Spinal cord (tissue), 10 donors: ENCODE measurements at places on chromosomes 6 and 20.
A peak's percentile ranks its signal among the peaks of the same experiment; 100 is the strongest.

- DNase-seq = no peak
Observed at GRCh38 chr20:10609276-10609675, 64.5 kb downstream of the JAG1 start.

GRCh38 chr6:36720251-36721141, 22.9 kb downstream of the RAB44 start:
- DNase-seq = no peak

DNA sequence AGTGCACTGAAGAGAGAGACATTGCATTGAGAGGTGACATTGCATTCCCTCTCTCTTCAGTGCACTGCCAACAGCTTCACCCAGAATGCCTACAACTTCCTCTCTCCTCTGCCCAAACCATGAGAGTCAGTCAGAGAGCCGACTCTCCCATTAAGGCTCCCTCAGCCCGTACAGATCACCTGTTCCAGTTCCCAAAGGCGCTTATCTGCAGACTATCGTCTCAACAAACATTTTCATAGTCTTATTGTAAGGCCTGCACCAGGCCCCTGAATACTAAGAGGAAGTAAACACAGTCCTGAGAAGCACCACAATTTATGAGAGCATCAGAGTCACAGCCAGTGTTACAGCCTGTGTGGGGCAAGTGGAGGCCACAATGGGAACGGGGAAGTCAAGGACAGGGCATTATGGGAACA, 53.7 kb downstream of the GFOD1 start:
- no peak for DNase-seq

DNA sequence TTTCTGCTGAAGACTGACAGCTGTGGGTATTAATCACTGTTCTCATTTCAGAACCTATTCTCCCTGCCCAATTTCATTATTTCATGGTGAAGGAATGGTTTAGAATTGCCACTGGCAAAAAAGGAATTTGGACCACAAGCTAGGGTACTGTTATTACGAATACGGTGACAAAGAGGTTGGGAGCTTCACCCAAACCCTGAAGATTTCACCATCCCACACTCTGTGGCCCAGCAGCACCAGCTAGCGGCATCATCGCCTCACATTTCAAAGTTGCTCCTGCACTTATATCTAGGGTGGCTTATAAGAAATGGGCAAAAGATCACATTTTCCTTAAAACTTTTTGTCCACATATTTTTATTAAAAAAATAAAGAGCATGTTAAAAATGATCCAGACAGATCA, 236.1 kb downstream of the SYNDIG1 start:
- no peak for DNase-seq

- DNase-seq = no peak
Observed at GRCh38 chr6:63676412-63677114, 41.0 kb downstream of the PHF3 start.

- no peak for DNase-seq
Observed at GRCh38 chr6:149907317-149907716, 9.4 kb upstream of the RAET1E start.

- DNase-seq = no peak
Observed at GRCh38 chr6:37371154-37372083, 17.6 kb downstream of the RNF8 start.

DNA sequence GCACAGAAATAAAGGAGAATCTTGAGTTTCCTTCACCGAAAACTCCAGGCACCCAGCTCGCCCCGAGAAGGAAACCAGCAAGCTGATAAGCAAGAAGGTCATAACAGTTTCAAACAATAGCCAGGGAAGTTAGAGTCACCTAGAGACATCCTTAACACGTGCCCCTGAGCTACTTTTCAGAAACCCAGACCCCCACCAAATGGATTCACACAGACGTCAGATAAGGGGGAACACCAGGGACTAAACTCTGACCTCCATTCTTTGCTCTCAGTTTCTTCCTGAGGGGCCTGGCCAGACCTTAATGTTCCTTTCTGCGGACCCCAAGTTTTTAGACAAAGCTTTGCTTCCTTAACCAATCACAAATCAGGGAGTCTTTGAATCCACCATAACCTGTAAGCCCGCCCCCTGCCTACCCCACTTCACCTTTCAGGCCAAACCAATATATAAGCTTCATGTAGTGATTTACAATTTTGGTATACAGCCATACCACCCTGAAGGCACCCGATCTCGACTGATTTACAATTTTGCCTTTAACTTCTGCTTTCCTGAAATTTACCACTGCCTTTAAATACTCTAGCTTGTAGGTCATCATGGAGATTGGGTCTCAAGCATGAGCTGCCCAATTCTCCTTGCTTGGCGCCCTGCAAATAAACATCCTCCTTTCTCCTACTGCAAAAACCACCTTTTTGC, 11.7 kb downstream of the SOD2 start:
- no peak for DNase-seq

- DNase-seq = no peak
Observed at GRCh38 chr20:61350500-61351250, 98.6 kb downstream of the CDH4 start.

GRCh38 chr20:40697541-40697940, 8.5 kb upstream of the MAFB start:
- DNase-seq = no peak

DNA sequence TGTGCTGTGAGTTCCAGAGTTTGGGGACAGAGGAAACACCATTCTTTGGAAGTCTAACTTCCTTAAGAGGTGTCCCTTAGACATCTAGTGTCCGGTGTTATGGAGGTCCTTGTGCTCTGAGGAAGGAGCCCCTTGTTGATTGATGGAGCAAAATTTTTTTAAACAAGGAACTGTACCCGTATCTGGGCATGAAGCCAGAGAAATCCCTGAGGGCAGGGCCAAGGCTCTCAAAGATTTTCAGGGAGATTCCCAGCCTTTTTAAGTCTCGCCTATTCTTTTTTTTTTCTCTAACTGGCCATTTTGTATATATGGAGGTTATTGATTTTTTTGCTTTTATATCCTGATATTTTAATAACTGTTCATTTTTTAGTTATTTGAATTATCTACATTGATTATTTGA, 45.9 kb downstream of the TRIM38 start:
- no peak for DNase-seq

- peak; percentile 31 for DNase-seq
Observed at GRCh38 chr6:44855562-44856411, 468.3 kb downstream of the CDC5L start.

- DNase-seq = no peak
Observed at GRCh38 chr6:99838607-99839006, 155.4 kb downstream of the MCHR2 start.

DNA sequence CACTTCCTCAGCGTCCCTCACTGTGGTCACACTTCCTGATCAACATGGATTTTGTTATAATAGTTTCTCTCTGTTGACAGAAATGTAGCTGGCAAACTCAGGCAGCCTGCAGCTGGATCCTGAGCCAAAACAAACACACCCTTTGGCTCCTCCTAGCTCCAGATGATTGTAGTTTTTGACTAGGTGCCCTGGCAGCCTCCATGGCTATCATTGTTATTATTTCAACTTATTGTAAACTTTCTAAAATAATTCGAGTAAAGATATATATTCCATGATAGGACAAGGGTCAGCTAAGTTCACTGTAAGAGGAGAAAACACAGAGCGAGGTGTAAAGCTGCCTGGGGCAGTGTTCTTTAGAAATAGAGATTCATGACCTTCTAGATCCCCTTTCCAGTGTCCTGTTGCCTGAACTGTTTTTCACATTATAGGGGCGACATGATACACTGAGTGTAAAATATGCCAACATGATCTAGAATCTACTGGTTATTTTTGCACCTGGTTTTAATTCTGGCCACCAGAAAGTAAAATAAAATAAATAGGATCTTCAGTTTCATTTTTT, 98.2 kb upstream of the HDGFL1 start:
- DNase-seq = peak; percentile 35

- DNase-seq = no peak
Observed at GRCh38 chr6:155090166-155090565, 95.1 kb downstream of the TIAM2 start.

- DNase-seq = no peak
Observed at GRCh38 chr6:146550911-146551310, 7.3 kb downstream of the RAB32 start.

DNA sequence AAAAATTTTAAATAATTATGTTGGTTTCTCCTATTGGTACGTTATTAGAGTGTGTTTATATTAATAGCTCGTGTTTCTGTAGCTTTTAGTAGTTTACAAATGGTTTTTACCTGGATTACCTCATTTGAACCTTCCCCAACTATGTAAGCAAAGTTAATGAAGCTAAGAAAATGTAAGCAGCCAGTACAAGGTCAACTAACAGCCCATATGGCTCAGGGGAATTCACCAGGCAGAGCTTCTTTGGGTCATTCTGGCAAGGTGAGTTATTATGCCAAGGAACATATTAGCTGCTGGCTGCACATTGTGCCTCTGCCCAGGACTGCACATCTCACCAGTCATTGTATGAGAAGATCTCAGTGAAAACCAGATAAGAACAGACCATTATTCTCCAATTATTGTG, 27.0 kb upstream of the MARCKS start:
- no peak for DNase-seq

DNA sequence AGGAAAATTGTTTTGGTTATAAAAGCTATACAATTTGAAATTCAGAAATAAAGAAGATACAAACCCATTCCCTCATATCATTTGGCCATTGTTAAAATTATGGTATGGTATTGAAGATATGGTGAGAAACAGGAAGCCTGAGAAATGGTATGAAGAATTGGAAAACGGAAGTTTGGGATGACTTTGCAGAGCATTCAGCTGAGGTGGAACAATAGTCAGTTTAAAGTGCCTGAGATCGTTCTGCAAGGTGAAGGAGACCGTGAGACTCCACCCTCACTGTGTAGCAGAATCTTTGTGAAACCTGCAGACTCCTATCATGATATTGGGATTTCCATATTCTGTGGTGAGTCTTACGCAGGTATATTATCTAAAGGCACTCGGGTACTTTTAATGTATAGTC, 97.3 kb downstream of the ADGRB3 start:
- no peak for DNase-seq

- no peak for DNase-seq
Observed at GRCh38 chr6:7295916-7296315, 17.1 kb downstream of the SSR1 start.

DNA sequence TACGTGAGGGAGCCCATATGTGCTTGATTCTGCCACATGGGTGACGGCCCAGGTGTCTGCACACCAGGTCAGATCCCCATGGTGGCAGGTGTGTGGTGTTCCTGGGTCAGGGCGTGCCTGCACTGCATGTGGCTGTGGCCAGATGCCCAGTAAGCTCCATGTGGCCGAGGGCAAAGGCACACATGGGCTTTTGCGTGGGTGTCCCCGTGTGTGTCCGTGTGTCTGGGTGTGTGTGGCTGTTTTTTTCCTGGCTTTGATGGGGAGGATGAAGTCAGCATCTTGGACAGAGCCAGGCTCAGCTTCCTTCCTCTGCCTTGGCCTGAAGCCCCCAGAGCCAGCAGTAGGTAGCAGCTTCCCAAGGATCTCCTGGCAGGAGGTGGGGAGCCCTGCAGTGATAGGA, 1.5 kb upstream of the TNXB start:
- DNase-seq = no peak

DNA sequence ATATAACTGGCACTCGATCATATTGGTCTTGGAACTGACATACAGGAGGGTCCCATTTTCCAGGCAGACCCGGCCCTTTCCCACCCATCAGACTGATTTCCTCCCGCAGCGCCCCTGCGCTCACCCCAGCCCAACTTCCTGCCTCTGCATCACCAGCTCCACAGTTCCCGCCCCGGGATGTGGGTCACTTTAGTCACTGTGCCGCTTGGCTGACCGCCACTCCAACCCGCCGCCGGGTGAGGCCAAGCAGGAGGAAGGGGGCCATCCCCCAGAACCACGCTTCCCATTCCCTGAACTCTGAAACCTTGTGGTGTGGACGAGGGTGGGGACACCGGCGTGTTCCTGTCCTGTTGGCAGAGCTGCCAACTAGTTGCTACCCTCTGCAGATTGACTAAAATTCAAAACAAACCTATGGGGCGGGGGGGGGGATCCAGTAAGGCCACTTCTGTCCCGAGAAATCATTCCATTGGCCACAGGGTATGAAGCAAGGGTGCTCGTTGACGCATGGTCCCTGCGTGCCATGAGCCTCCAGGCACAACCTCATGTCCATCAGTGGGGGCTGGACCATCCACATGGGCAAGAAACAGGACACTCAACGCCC, 12.3 kb downstream of the TGM2 start:
- DNase-seq = no peak

DNA sequence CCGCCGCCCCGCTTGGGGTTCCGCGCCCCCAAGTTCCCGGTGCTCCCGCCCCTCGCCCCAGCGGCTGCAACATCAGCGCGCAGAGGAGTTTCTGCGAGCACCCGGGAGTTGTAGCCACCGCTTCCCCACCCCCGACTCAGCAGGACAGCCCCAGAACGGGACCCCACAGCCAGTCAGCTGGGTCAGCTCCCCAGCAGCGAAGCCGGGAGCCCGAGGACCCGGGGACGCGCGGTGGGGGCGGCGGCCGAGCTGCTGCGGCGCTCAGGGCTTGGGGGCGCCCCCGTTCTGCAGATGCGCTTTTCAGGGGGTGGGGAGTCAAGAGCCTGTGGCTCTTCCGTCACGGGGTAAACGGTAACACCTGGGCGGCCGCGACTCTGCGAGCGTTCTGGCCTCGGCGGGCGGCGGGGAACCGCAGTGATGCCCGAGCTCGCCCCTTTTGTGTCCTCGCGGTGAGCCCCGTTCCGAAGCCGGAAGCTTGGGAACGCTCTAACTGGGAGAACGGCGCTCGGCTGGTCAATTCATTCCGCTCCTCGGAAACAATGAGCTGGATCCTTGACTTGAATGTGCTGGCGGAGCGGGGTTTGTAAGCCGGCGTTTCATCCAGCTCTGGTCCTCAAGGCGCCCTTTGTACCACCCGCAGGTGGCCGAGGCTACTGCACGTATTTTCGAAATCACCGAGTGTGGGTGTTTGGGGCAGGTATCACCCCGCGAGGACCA, 774 bp downstream of the PLEKHG1 start:
- DNase-seq = peak; percentile 96

DNA sequence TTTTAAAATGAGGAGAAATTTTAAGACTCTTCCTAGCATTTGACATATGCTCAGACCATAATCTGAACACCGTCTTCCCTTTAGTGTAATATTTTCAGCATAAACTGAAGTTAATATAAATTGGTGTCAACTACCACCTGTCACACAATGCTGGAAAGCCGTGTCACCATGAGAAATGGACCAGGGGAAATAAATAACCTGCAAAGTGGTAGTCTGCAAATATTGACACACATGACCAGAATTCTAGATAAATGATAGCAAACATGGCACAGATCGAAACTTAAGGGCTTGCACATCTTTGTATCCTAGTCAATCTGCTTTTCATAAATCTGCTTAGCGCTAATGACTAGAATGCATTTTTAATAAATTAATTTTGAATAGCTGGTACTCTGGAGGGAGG, 191.9 kb downstream of the CD83 start:
- no peak for DNase-seq

DNA sequence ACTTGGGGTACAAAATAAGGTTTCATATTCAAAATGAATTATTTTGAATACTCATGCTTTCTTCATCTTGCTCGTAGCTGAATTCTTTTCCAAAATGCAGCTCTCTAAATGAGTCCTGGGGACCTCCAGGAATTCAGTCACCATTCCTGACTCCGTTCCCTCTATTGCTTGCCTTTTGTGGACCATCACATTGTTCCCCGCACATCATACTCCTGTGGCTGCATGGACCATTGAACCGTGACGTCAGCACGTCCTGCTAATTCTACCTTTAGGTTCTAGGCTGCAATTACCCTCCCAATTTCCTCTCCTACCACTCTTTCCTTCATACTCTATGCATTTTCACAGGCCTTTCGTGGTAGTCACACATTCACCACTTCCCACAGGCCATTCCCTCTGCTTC, 173.1 kb upstream of the ID4 start:
- DNase-seq = no peak
